ENCODE measurements at places on chromosomes 2 and 18. TPM values are rescaled to one million over a fixed set of nuclear protein-coding genes. Genes with fewer than 3 reads are reported as not detected.

DNA sequence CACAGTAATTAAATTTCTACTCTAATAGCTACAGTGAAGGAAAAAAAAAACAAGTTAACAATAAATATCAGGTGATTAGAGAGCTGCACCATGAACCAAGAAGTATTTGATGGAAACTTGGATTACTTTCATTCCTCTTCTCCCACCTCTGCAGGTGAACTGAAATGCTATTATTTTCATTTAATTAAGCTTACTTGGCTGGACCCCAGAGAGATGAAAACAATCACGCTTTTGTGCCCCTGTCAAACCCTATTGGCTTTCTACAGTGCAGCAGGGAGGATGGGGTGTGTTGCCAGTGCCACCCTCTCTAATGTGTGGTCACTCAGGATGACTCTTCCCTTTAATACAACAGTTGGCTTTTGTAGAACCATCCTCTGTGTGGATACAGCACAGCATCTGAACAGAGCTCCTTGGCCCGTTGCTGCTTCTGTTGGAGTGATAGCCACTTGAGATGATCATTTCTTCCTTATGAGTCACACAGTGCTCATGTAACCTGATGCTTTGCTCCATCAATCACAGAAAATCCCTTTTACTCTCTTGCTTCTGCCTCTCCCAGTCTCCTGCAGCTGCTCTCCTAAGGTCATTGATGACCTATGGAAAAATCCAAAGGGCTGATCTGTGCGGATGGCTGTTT lies 5.5 kb upstream of the ARL4C start:
- no peak overlapping the region for H3K27ac ChIP-seq
- H3K4me1 ChIP-seq = no peaks in the 10 kb centered on the region
- no peaks in the 10 kb centered on the region for H3K36me3 ChIP-seq

DNA sequence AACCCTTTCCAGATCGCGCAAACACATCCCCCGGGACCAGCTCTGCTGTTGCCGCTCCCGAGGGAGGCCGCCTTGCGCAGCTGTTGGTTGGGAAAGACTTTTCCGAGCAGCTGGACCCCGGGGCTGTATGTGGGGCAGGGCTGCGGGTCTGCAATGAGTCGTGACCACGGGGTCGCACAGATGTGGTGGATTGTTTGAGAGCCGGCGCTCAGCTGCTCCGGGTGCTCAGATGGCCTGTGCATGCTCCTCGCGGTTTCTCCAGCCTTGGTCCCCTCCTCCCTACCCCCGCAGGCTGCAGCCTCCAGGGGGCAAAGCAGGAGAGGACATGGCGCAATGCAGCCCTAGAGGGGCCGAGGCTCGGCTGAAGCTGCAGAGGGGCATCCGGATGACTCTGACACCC lies 105.2 kb upstream of the OTOS start:
- no peaks in the 10 kb centered on the region for H3K27me3 ChIP-seq
- no peaks in the 10 kb centered on the region for H3K36me3 ChIP-seq
- H3K4me3 ChIP-seq = no peak overlapping the region
- no peak for DNase-seq
- H3K4me1 ChIP-seq = peaks cover 9% of the 10 kb centered on the region

TSPYL6 gene
- polyA plus RNA-seq = not detected

DNA sequence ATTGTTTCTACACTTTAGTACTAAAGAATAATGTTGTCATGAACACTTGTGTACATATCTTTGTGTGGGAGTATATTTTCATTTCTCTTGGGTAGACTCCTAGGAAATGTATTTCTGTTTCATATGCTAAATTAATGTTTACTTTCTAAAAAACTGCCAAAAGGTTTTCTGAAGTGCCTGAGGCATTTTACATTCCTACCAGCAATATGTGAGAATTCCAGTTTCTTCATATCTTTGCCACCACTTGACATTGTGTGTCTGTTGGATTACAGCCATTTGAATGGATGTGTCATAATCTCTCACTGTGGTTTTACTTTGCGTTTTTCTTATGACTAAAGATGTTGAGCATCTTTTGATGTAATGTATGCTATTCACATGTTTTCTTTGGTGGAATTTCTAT lies 428.2 kb upstream of the KCNH7 start:
- no peaks in the 10 kb centered on the region for H3K4me1 ChIP-seq
- no peak for DNase-seq
- H3K27ac ChIP-seq = no peak overlapping the region
- H3K36me3 ChIP-seq = no peaks in the 10 kb centered on the region
- H3K4me3 ChIP-seq = no peak overlapping the region

GRCh38 chr2:216392945-216393840 lies 19.1 kb upstream of the SMARCAL1 start:
- no peak overlapping the region for H3K27ac ChIP-seq
- no peak for DNase-seq
- no peaks in the 10 kb centered on the region for H3K27me3 ChIP-seq
- H3K4me3 ChIP-seq = no peak overlapping the region

- H3K27me3 ChIP-seq = no peaks in the 10 kb centered on the region
- no peak for DNase-seq
- no peaks in the 10 kb centered on the region for H3K4me1 ChIP-seq
Observed at GRCh38 chr2:119415630-119416029, 16.0 kb upstream of the TMEM37 start.

DNA sequence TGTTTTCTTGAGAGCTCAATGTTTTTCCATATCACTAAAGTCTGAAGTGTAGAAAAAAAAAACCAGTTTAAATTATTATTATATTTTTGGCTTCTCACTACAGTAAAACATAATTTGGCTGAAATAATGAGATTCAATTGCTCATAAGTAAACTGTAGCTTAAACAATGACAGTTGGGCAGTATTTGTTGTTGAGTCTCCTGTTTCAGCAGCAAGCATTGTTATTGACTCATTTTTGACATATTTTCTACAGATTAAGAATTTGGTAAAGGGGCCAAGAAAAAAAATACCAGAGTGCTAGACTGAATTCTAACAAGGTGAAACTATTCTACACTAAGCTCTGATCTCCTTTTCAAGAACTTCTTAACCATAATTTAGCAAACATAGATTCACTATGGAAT lies 2070.4 kb upstream of the CELF4 start:
- no peaks in the 10 kb centered on the region for H3K4me1 ChIP-seq
- no peak overlapping the region for H3K27ac ChIP-seq
- H3K4me3 ChIP-seq = no peak overlapping the region
- H3K36me3 ChIP-seq = no peaks in the 10 kb centered on the region

Data from adrenal gland (tissue), 19 donors.